Liver (tissue), 10 donors: ENCODE measurements at places on chromosomes 4 and X.
A peak's percentile ranks its signal among the peaks of the same experiment; 100 is the strongest.

DNA sequence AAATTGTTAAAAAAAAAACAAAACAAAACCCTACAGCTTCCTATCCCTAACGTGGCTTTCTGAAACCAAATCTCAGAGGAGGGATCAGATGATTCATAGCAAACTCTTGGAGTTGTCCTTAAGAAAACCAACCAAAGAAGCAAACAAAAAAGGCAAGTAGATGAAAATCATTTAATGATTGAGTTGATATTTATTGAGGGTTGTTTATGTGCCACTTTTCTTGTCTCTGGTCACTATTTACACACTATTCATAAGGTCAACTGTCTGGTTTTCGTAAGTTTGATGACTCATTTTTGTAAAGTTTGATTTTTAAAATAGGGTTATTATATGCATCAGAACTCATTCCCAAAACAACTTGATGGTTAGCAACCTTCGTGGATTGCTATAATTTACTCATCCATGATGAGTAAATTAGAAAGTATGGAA is 133.4 kb downstream of the UNC5C start:
- no peaks in the 10 kb centered on the region for H3K4me1 ChIP-seq
- H3K4me3 ChIP-seq: no peak overlapping the region
- no peak for DNase-seq

GRCh38 chrX:112048707-112049106 is 33.9 kb downstream of the TRPC5 start:
- peaks cover 5% of the 10 kb centered on the region for H3K27me3 ChIP-seq
- no peak overlapping the region for H3K27ac ChIP-seq
- H3K4me3 ChIP-seq: no peak overlapping the region

GRCh38 chrX:149157976-149158375 is 347.1 kb downstream of the IDS start:
- no peaks in the 10 kb centered on the region for H3K36me3 ChIP-seq
- DNase-seq: no peak
- no peaks in the 10 kb centered on the region for H3K27me3 ChIP-seq
- no peak overlapping the region for H3K4me3 ChIP-seq

DNA sequence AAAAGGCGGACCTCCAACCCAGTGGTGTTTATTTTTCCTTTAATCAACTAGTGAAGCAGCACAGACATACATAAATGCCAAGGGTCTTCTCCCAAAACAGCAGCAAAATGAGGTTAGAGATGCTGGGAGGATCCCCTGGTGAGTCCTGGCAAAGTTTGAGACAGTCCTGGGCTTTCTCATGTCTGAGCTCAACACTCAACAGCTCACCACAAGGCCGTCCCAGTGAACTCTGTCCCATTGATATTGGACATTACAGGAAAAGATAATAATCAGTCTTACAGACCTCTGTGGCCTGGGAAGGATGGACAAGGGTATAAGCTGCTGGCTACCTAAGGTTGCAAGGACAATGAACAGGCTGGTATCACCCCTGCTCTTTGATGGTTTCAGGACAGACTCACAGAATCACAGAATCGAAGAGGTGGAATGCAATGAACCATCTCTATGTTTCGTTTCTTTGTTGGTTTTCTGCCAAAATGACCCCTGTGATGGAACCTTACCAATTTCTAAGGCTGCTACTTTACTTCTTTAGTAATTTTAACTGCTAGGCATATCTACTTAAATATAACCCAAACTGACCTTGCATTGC is 551.8 kb downstream of the RAB28 start:
- H3K27ac ChIP-seq: no peak overlapping the region
- H3K4me1 ChIP-seq: peaks cover 33% of the 10 kb centered on the region
- H3K27me3 ChIP-seq: no peaks in the 10 kb centered on the region

DNA sequence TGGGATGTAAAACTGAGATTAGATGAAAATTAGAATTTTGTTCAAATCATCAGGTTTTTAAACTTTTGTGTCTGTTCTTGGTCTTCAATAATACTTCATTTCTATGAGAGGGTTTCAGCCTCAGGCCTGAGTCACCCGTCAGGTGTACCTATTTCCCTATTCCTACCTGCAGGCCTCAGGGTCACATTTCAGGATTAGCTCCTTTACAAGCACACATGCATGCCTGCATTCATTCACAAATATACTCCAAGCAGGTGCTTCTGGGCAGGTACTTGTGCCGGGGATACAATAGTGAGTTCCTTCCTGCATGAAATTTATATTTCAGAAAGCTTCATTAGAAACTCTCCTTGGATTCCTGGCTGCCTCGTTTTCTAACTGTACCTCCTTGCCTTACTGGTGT is 114.9 kb downstream of the SHISA3 start:
- no peaks in the 10 kb centered on the region for H3K27me3 ChIP-seq
- H3K4me3 ChIP-seq: no peak overlapping the region
- no peak for DNase-seq
- H3K36me3 ChIP-seq: no peaks in the 10 kb centered on the region
- no peaks in the 10 kb centered on the region for H3K4me1 ChIP-seq

DNA sequence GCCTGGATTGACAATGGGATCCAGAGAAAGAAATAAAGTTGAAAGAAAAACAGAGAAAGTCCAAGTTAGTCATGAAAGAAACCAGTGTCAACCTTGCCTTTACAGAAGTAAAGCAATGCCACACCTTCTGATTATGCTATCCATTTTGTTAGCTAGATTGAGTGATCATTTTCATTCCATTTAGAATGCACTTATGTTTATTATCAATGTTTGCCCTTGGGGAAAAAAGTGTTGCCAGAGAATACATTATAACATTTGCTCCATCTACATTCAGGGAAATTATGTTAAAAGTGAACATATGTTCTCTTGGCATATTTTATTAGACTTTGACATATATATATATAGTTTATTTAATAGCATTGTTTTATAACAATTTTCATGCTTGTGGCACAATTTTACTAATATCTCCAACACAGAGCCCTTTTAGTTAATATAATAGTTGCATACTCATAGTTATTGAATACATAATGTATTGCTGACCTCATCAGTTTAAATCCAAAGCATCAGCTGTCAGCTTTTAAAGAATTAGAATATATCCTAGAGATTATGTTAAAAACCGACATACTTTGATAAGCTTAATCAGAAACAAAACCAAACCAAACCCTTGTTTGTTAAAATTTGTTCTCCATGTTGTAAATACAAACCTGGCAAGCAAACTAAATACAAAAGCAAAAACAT is 134.2 kb downstream of the SORBS2 start:
- H3K36me3 ChIP-seq: peaks cover 21% of the 10 kb centered on the region
- H3K27ac ChIP-seq: no peak overlapping the region
- DNase-seq: no peak
- no peak overlapping the region for H3K4me3 ChIP-seq

- H3K4me3 ChIP-seq: no peak overlapping the region
- no peaks in the 10 kb centered on the region for H3K4me1 ChIP-seq
- DNase-seq: no peak
- H3K27me3 ChIP-seq: no peaks in the 10 kb centered on the region
- no peak overlapping the region for H3K27ac ChIP-seq
Measured at GRCh38 chr4:5247735-5248134, 196.5 kb downstream of the STK32B start.

DNA sequence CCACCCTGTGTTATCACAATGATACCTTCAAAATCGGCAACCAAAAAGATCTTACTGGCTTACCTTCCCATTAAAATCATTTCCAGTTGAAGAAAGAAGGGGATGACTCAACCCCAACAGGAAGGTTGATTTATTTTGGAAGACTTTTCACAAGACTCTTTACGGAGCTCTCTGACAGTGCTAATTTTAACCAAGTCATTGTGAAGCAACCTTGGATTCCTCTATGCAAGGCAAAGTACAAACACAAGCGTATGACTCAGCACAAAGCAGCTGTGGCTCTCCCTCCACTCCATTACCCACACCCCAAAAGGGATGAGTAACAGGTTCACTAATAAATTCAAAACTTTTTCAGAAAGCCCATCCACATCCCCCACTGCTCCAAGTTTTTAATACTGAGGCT is 213.8 kb upstream of the FGF13 start:
- H3K4me1 ChIP-seq: no peaks in the 10 kb centered on the region
- no peak for DNase-seq
- no peak overlapping the region for H3K4me3 ChIP-seq

DNA sequence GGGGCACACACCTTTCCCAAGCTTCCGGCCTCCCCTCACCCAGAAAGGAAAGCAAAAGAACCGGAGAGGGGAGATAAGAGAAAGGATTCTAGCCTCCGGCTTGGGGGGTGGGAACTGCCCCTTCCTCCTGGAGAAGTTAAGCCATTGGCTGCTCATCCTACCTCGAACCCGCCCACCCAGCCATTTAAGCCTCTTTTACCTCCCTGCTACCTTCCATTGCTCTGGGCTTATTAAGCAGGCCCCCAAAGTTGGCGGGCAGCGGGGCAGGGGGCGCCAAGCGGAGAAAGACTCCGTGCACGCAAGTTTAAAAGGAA is 2.3 kb downstream of the MAML3 start:
- H3K27ac ChIP-seq: peak overlapping the region; percentile 99
- no peaks in the 10 kb centered on the region for H3K27me3 ChIP-seq
- no peaks in the 10 kb centered on the region for H3K36me3 ChIP-seq

GRCh38 chr4:168877511-168878491 is 132.3 kb downstream of the CBR4 start:
- DNase-seq: peak; percentile 60
- H3K36me3 ChIP-seq: no peaks in the 10 kb centered on the region
- H3K4me1 ChIP-seq: peaks cover 25% of the 10 kb centered on the region
- H3K27me3 ChIP-seq: no peaks in the 10 kb centered on the region
- peak overlapping the region; percentile 68 for H3K4me3 ChIP-seq

GRCh38 chrX:1086444-1087409 is 125.7 kb downstream of the CRLF2 start:
- no peak overlapping the region for H3K4me3 ChIP-seq
- H3K27ac ChIP-seq: no peak overlapping the region
- H3K4me1 ChIP-seq: no peaks in the 10 kb centered on the region

- no peaks in the 10 kb centered on the region for H3K4me1 ChIP-seq
- H3K27me3 ChIP-seq: no peaks in the 10 kb centered on the region
- no peak for DNase-seq
- no peak overlapping the region for H3K27ac ChIP-seq
Measured at GRCh38 chrX:103220511-103221323, 5.8 kb downstream of the BEX4 start.

- no peak for DNase-seq
- H3K27ac ChIP-seq: no peak overlapping the region
- peaks cover 22% of the 10 kb centered on the region for H3K4me1 ChIP-seq
- peak overlapping the region; percentile 42 for H3K4me3 ChIP-seq
- H3K27me3 ChIP-seq: no peaks in the 10 kb centered on the region
- H3K36me3 ChIP-seq: no peaks in the 10 kb centered on the region
Measured at GRCh38 chr4:54231419-54231767, 2.3 kb downstream of the PDGFRA start.

- no peaks in the 10 kb centered on the region for H3K27me3 ChIP-seq
- no peaks in the 10 kb centered on the region for H3K4me1 ChIP-seq
- no peak overlapping the region for H3K27ac ChIP-seq
- no peak for DNase-seq
- H3K4me3 ChIP-seq: no peak overlapping the region
- no peaks in the 10 kb centered on the region for H3K36me3 ChIP-seq
Measured at GRCh38 chr4:94076498-94076897, 131.2 kb upstream of the SMARCAD1 start.

- H3K4me1 ChIP-seq: no peaks in the 10 kb centered on the region
- H3K36me3 ChIP-seq: no peaks in the 10 kb centered on the region
- no peak overlapping the region for H3K4me3 ChIP-seq
- no peaks in the 10 kb centered on the region for H3K27me3 ChIP-seq
- H3K27ac ChIP-seq: no peak overlapping the region
Measured at GRCh38 chrX:135505351-135505750, 15.1 kb upstream of the INTS6L start.

DNA sequence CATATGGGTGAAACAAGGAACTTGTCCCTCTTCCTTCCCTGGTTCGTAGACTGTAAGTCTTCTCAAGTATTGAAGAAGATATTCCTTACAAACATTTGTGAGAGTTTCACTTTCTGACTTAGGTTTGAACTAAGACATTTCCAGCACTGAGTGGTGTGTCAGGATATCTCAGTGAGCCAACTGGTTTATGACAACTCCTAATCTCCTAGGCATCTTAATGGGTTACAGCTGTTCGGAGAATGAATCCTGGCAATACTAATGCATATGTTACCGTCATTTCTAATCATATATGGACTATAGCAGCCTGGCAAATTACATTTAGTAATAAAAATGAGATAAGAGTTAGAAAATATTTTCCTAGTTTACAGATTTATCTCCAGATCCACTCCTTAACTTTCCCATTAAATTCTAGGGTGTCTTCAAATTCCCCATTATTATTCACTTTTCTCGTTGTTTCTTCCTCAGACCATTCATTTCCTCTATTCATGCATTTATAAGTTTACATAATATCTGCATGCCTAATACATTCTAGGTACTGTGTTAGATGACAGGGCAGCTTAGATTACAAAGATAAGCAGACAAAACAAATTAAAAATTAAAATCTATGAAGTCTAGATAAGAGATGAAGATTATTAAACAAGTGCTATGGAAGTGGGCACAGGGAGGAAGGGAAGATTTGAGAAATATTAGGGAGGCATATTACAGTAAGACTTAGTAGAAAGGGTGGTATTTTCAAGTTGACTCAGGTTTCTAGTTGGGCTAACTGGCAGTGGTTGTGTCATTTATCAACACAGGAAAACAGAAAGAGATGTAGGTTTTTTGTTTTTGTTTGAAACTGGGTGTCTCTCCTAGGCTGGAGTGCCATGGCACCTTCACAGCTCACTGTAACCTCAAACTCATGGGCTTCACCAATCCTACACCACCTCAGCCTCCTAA is 173.9 kb downstream of the WDFY3 start:
- DNase-seq: no peak
- no peaks in the 10 kb centered on the region for H3K27me3 ChIP-seq
- H3K27ac ChIP-seq: no peak overlapping the region
- peaks cover 6% of the 10 kb centered on the region for H3K36me3 ChIP-seq
- H3K4me3 ChIP-seq: no peak overlapping the region

GRCh38 chr4:72786401-72786990 is 217.5 kb upstream of the ADAMTS3 start:
- H3K27me3 ChIP-seq: no peaks in the 10 kb centered on the region
- no peak overlapping the region for H3K4me3 ChIP-seq
- DNase-seq: no peak
- H3K4me1 ChIP-seq: no peaks in the 10 kb centered on the region

GRCh38 chr4:90234916-90235547 is 107.8 kb downstream of the CCSER1 start:
- H3K36me3 ChIP-seq: no peaks in the 10 kb centered on the region
- H3K27ac ChIP-seq: no peak overlapping the region
- no peaks in the 10 kb centered on the region for H3K27me3 ChIP-seq
- DNase-seq: no peak
- H3K4me1 ChIP-seq: no peaks in the 10 kb centered on the region

GRCh38 chrX:20362268-20363267 is 95.9 kb upstream of the RPS6KA3 start:
- H3K36me3 ChIP-seq: no peaks in the 10 kb centered on the region
- H3K27me3 ChIP-seq: no peaks in the 10 kb centered on the region
- H3K4me1 ChIP-seq: peaks cover 3% of the 10 kb centered on the region
- H3K27ac ChIP-seq: no peak overlapping the region
- no peak for DNase-seq
- H3K4me3 ChIP-seq: no peak overlapping the region

- H3K4me3 ChIP-seq: no peak overlapping the region
- no peaks in the 10 kb centered on the region for H3K4me1 ChIP-seq
- no peaks in the 10 kb centered on the region for H3K27me3 ChIP-seq
- H3K27ac ChIP-seq: no peak overlapping the region
- no peaks in the 10 kb centered on the region for H3K36me3 ChIP-seq
Measured at GRCh38 chr4:67052814-67053675, 492.3 kb downstream of the CENPC start.

GRCh38 chrX:119692191-119693039 is 553 bp downstream of the SEPTIN6 start:
- no peaks in the 10 kb centered on the region for H3K4me1 ChIP-seq
- H3K27ac ChIP-seq: peak overlapping the region; percentile 49
- peak; percentile 45 for DNase-seq
- peak overlapping the region; percentile 72 for H3K4me3 ChIP-seq
- H3K27me3 ChIP-seq: no peaks in the 10 kb centered on the region
